ENCODE measurements at places on chromosomes 11 and 22. TPM values are rescaled to one million over a fixed set of nuclear protein-coding genes. Genes with fewer than 3 reads are reported as not detected.
A peak's percentile ranks its signal among the peaks of the same experiment; 100 is the strongest.

The KRTAP5-1 gene
- total RNA-seq = not detected

The MUC5AC gene
- total RNA-seq = 0.03 TPM

The ZNRF3 gene
- total RNA-seq = 11.3 TPM

The CSRP3 gene
- total RNA-seq = not detected

The ALDH3B1 gene
- 8.9 TPM for total RNA-seq

DNA sequence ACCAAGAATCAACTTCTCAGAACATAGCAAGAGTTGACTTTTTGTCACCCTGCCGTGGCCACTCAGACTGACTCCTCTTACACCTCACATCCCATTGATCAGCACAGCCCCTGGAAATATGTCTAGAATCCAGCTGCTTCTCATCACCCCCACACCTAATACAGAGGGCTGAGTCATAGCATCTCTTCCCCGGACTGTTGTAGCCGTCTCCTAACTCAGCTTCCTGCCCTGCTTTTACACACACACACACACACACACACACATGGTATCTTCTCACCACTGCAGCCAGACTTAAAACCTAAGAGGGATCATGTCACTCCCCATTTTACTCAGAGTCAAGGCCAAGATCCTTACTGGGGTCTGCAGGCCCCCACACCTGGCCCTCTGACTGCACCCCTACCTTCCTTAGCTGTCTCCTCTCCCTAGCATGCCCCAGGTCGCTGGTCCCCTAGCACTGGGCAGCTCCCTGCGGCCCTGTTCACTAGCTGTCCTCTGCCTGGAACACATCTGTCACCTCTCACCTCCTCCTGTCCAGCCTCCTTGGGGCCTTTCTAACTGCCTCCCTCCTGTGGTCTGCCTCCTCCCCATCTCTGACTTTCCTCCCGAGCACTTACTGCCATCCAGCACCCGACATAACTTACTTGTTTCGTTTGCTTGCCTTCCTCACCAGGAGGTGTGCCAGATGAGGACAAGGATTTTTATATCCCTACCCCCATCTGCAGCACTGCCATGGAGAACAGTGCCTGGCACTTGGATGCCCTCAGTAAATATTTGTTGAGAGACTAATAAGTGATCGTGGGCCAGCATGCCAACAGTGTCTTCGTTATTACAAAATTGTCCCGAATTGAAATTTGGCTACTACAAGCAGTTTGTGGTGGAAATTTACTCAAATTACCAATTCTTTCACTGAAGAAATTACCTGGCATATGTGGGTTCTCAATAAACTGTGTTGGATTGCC is 61.9 kb downstream of the BMAL1 start:
- H3K27ac ChIP-seq = peak overlapping the region; percentile 71
- no peaks in the 10 kb centered on the region for H3K27me3 ChIP-seq
- peak; percentile 37 for DNase-seq
- no peaks in the 10 kb centered on the region for H3K36me3 ChIP-seq
- H3K4me1 ChIP-seq = peaks cover 17% of the 10 kb centered on the region
- H3K4me3 ChIP-seq = no peak overlapping the region

DNA sequence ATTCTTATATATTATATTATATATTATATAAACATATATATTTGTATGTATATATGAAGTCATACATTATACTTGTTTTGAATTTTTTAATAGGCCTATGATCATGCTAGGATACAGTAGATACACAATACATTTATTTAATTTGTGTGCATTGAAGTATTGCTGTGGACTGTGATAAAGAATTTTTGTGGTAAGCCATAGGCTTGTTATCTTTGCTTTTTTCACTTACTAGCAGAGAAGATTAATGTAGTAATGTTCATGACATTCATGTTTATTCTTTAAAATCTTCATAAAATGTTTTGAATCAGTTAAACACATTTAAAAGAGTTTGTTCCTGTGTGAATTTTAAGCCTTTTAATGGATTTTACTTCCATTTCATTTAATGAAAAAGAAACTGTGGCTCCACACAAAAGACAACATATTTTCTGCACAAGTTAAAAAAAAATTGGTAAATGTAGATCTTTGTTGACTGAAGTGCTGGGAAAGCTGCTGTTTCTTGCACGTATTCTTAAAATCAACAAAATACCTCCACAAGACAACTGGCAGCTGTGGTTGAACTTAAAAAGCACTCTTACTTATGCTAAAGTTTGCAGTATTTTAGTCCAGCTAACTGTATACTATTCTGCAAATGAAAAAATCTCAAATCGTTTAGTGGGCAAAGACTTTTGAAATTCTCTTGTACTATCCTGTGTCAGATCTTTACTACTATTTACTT is 156.2 kb downstream of the TMEM135 start:
- DNase-seq = no peak
- H3K4me1 ChIP-seq = peaks cover 3% of the 10 kb centered on the region
- H3K36me3 ChIP-seq = no peaks in the 10 kb centered on the region
- H3K4me3 ChIP-seq = no peak overlapping the region
- no peak overlapping the region for H3K27ac ChIP-seq

- no peaks in the 10 kb centered on the region for H3K36me3 ChIP-seq
- no peak overlapping the region for H3K27ac ChIP-seq
- H3K4me1 ChIP-seq = peaks cover 3% of the 10 kb centered on the region
- DNase-seq = no peak
- no peak overlapping the region for H3K4me3 ChIP-seq
These were observed 9.6 kb upstream of the WNT11 start for GRCh38 chr11:76215941-76216340.

The MPEG1 gene
- total RNA-seq = 8.5 TPM

- no peaks in the 10 kb centered on the region for H3K36me3 ChIP-seq
- H3K27me3 ChIP-seq = no peaks in the 10 kb centered on the region
- H3K4me1 ChIP-seq = no peaks in the 10 kb centered on the region
- DNase-seq = no peak
These were observed 13.9 kb upstream of the BSX start for GRCh38 chr11:122995526-122995925.

DNA sequence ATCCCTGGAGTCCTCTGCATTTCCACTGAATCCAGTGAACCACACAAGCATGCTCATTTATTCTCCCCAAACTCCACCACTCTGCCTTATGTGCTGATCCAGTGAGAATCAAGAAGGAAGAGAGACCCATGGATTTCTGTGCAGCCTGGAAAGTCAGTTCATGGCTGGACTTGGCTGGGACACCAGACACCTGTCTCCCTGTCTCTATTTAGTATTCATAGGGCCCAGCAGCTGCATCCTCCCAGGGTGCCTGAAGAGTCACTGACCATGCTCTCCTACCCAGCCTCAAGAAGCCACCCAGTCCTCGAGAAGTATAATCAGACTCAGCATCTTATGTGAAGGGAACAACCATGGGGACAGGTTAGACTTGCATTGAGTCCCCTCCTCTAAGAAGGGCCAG is 83.2 kb downstream of the ZNF280B start:
- no peaks in the 10 kb centered on the region for H3K27me3 ChIP-seq
- no peak overlapping the region for H3K4me3 ChIP-seq
- H3K27ac ChIP-seq = no peak overlapping the region

The TEAD1 gene
- 73.9 TPM for total RNA-seq

DNA sequence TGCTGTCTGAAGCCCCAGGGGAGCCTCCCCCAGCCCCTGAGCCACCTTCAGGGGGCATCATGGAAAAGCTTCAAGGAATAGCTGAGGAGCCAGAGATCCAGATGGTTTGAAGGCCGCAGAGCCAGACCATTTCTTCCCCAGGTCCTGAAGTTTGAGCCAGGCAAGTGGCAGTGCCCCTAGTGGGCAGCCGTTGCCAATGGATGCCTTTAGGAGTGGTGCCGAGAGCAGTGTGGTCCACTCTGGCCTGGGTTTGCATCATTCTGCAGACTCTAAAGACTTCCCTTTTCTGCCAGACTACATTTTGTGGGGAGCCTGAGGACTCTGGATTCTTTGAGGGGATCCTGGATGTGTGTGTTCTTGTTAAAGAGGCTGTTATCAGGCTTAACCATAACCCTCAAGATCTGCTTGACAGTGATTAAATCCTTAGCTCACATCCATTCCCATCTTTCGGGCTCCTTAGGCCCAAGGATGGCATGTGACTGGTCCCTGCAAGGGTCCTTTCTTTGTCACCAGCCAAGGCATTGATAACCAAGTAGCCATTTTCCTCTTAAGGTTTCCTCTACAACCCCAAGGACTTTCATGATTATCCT is 13.1 kb downstream of the HINFP start:
- no peak overlapping the region for H3K4me3 ChIP-seq
- H3K27me3 ChIP-seq = no peaks in the 10 kb centered on the region
- DNase-seq = no peak
- no peaks in the 10 kb centered on the region for H3K36me3 ChIP-seq

- H3K36me3 ChIP-seq = no peaks in the 10 kb centered on the region
- no peaks in the 10 kb centered on the region for H3K27me3 ChIP-seq
- DNase-seq = no peak
- no peak overlapping the region for H3K27ac ChIP-seq
These were observed 56.7 kb downstream of the PPP6R2 start for GRCh38 chr22:50399751-50400331.

DNA sequence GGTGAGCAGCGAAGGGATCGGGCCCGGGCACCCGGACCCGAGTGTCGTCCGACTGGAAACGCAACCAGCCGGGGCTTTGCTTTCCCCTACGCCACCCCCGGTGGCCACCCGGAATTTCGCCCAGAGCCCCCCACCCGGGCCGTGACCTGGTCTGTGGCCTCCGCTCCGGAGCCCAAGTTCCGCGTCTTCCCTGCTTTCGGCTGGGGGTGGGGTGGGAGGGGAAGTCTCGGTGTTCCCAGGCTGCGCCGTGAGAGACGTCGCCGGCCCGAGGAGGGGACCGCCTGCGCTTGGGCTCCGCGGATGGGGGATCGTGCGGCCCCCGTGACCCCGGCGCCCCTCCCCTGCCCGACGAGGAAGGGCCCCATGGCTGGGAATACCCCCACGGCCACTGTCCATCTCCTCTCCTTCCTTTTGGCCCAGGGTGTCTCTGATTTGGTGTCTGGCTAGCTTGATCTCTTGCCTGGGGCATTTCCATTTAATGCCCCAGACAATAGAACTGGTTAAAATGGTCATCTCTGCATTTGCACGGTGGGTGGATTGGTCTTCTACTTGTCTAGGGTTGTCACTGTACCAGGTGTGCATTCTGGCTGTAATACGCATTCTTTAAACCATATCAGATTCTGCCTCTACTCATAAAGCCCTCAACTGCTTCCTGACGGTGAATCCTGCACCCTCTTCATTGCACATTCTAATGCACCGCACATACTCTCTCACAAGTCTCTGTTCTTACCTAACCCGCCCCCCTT is 789 bp downstream of the SIK2 start:
- no peaks in the 10 kb centered on the region for H3K27me3 ChIP-seq
- peak overlapping the region; percentile 66 for H3K4me3 ChIP-seq
- no peak for DNase-seq
- no peaks in the 10 kb centered on the region for H3K36me3 ChIP-seq
- H3K4me1 ChIP-seq = peaks cover 3% of the 10 kb centered on the region

DNA sequence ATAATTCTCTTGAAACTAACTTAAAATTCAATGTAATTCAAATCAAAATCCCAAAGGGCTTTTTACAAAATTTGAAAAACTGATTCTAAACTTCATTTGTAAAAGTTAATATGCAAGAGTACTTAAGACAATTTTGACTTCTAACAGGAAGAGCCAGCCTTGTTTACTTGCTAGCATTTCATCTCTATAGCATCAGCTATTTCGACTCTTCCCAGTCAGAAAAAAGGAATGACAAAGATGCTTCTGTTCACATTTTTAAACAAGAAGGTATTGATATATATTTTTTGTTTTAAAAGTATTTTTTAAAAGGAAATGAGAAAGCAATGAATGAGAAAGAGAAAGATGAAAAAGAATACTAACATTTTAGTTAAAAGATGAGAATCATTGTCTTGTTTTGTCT is 16.4 kb downstream of the SLN start:
- H3K27ac ChIP-seq = no peak overlapping the region
- H3K4me1 ChIP-seq = no peaks in the 10 kb centered on the region

DNA sequence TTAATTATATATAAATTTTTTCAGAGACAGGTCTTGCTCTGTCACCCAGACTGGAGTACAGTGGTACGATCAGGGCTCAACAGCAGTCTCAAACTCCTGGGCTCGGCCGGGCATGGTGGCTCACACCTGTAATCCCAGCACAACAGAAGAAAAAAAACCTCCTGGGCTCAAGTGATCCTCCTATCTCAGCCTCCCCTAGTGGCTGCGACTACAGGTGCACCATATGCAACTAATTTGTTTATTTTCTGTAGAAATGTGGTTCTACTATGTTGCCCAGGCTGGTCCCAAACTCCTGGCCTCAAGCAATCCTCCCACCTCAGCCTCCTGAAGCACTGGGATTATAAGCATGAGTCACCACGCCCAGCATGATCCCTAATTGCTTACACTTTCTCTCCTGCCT is 56.1 kb upstream of the SLC35C1 start:
- no peaks in the 10 kb centered on the region for H3K27me3 ChIP-seq
- no peak overlapping the region for H3K27ac ChIP-seq
- H3K4me1 ChIP-seq = peaks cover 2% of the 10 kb centered on the region
- H3K4me3 ChIP-seq = no peak overlapping the region

DNA sequence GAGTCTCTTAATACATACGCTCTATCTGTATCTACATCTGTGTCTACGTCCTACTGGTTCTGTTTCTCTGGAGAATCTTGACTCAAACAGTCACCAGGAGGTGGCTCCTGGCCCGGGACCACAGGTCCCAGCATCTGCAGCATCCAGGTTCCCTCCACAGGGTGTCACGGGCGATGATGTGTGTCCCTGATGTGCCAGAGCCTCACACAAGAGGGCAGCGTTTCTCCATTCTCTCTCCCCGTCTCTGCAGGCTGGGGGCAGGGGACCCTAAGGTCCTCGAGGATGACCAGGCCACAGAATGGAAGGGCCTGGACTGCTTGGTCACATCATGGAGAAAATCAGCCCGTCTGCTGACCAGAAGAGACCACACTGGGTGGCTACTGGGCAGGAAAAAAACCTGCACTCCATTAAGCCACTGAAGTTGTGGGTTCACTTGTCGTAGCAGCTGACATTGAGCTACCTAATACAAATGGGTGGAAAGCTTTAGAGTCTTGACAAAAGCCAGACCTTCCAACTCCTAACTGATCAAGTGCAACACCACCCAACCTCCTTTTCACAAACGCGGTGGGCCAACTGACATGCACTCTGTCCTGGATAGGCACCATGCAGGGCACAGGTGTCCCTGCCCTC is 392.5 kb downstream of the CTTN start:
- H3K4me1 ChIP-seq = no peaks in the 10 kb centered on the region
- H3K27ac ChIP-seq = no peak overlapping the region
- H3K36me3 ChIP-seq = no peaks in the 10 kb centered on the region
- H3K27me3 ChIP-seq = no peaks in the 10 kb centered on the region
- no peak for DNase-seq

DNA sequence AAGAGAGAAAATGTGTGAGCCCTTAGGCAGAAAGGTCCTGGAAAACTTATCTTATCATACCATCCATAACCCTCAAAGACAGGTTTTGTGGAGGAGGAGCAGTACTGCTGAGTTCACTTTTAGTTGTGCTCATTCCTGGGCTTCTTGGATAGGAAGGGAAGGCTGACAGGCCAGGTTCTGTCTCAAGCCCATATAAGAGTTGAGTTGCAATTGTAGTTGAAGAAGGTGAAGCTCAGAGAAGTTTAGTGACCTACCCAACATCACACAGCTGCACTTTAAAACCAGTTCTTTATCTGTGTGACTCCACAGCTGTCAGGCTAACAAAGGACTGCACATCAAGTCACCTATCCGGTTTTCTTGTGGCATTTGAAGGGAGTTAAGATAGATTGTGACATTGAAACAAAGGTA is 13.0 kb downstream of the TEAD1 start:
- no peak overlapping the region for H3K4me3 ChIP-seq
- no peak overlapping the region for H3K27ac ChIP-seq
- H3K36me3 ChIP-seq = no peaks in the 10 kb centered on the region
- no peaks in the 10 kb centered on the region for H3K27me3 ChIP-seq
- no peak for DNase-seq

All from ovary (tissue), 10 donors.